ENCODE measurements at places on chromosomes 7 and 10.
A peak's percentile ranks its signal among the peaks of the same experiment; 100 is the strongest.

DNA sequence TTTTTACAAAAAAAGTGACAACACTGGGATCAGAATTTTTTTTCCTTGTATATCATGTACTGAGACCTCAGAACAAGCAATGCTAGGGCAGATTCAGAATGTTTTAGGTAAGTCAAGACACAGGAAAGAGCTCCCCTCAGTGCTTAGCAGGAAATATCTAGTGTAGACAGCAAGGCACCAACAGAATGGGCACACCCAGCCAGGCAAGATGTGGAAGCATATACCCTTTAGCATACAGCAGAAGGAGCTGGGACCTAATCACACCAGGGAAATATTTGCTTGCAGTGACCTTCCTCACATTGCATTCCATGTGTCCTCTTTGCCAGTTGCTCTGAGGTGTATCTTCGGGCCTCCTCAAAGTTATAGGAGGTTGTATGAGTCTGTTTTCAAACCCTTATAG is 497.6 kb upstream of the LRRN3 start:
- no peak for DNase-seq

DNA sequence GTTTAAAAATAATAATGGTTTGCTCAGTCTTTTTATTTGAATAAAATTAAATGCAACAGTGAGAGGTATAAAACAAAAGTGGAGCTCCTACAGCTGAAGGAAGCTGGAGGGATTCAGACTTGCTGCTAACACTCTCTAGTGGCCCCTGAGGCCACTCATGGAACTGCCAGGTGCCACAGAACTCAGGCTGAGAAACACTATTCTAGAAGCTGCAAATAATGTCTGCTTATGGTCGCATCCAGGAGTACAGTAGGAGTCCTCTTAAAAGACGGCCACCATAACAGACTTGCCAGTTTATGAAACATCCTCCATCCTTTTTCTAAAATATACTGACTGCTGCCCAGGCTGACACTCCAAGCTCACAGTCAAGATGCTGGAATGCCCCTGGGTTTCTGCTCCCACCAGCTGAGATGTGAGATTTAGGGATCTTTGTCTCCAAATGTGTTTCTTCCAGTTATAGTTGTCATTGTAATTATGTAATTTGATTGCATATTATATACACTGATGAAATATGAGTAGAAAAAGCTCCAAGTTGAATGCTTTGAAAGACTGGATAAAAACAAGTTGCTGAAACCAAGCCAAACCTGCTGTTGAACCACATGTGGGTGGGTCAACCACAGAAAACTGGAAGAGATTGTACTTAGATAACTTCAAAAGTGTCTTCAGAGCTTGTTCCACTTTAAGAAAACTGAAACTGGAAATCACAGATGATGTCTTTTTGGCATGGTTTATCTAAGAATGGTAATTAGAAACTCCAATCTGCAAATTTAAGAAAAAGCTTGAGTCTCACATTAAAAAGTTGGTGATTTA is 213.7 kb upstream of the AOAH start:
- no peak for DNase-seq

GRCh38 chr10:100568912-100569311 is 33.2 kb downstream of the HIF1AN start:
- DNase-seq = no peak

DNA sequence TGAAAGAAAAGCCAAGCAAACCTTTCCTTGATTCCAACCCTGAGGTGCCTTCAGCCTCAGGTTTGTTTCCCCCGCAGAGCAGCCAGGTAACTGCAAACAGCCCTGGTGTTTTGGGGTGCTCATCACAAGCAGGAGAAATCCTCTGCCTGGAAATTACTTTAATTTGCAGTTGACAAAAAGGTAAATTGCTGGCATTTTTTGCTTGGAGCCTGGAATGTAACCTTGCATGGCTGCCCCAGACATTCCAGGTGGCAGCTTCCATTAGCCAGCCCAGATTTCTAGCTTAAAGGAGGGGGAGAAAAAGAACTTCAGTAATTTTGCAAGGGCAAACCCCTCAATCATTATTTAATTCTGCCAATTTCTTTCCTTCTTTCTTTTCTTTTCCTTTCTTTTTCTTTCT is 194.4 kb downstream of the MYOF start:
- DNase-seq = no peak

- peak; percentile 11 for DNase-seq
Observed at GRCh38 chr10:970311-971149, 17.7 kb upstream of the GTPBP4 start.

GRCh38 chr10:14953424-14954000 is 384 bp downstream of the DCLRE1C start:
- DNase-seq = peak; percentile 56

DNA sequence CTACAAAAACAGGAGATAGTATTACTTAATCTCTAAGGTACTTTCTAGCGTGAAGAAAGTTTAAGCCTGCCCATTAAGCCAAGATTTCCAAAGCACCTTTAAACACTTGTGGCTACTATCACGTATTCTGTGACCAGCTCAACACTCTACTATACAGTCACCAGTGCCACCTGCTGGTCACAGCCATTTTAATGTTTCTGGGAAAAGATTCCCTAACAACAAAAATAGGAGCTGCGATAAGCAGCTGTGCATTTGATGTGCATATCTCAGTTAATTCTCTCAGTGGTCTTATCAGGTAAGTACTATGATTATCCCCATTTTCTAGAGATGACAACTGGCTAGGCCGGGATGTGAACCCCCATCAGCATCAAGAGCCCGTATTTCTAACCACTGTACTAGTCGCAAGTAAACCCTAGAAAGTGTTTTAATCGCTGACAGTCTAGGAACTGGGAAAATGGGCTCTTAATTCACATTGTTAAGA is 860 bp downstream of the SEC31B start:
- DNase-seq = peak; percentile 74
